ENCODE measurements at places on chromosomes 6 and 20.
A peak's percentile ranks its signal among the peaks of the same experiment; 100 is the strongest.

DNA sequence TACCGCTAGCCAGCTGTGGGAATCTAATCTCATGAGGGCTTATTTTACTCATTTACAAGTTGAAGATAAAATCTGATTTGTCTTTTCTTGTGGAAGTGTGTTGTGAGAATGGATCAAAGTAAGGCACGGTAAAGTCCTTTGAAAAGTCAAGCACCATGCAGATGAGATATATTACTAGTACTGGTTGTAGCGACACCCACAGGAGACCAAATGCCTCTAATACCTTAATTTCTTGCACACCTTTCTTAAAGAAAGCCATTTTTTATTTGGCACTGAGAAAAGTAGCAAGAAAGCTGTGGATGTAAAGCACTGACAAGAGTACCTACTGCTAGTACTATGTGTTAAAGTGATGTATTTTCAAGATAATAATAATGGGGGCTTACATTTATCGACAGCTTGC is 191.0 kb upstream of the MMS22L start:
- DNase-seq: no peak

DNA sequence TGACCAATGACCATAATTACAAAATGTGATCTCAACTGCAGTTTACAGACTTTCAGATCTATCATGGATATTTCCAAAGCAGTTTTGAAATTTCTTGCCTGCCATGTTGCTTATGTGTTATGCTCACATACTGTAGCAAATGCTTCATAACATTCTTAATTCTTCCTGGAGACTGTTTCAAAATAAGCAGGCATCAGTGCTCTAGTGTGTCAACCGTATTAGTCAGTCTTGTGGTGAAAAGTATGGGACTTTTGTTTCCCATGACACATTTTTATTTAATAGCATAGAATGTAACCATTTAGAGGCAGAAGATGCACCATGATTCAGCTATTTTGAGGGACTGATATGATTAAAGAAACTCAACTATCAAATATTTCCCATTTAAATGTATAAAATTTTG is 1.7 kb downstream of the POPDC3 start:
- no peak for DNase-seq

DNA sequence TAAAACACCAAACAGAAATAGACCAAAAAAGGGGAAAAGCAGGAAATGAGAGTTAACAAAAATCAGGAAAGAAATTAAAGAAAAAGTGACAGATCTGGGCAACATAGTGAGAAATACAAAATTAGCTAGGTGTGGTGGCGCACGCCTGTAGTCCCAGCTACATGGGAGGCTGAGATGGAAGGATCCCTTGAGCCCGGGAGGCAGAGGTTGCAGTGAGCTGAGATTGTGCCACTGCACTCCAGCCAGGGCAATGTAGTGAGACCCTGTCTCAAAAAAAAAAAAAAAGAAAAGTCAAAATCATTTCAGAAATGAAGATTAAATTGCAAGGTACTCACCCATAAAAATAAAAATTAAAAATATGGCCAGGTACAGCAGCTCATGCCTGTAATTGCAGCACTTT is 13.0 kb upstream of the GRM4 start:
- DNase-seq: peak; percentile 2

GRCh38 chr6:1283501-1283900 is 28.4 kb upstream of the FOXQ1 start:
- no peak for DNase-seq

DNA sequence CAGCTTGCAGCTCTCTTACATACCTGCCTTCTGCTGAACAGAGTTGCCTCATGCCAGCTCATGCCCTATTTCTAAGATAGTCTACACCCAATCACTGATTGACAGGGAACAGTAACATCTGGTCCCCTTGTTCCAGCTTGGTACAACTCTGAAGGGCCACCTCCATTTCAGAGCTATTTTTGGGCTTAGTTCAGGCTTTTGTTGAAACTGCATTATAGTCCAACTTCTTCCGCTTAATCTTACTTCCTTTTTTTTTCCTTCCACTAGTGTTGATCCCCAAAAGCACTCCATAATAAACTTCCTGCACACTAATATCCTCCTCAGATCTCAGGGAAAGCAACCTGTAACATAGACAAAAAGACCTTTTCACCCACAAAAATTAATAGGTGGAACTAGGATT is 65.7 kb upstream of the TNFRSF21 start:
- no peak for DNase-seq

- DNase-seq: no peak
Measured at GRCh38 chr20:36812594-36813463, 39.3 kb upstream of the DSN1 start.

DNA sequence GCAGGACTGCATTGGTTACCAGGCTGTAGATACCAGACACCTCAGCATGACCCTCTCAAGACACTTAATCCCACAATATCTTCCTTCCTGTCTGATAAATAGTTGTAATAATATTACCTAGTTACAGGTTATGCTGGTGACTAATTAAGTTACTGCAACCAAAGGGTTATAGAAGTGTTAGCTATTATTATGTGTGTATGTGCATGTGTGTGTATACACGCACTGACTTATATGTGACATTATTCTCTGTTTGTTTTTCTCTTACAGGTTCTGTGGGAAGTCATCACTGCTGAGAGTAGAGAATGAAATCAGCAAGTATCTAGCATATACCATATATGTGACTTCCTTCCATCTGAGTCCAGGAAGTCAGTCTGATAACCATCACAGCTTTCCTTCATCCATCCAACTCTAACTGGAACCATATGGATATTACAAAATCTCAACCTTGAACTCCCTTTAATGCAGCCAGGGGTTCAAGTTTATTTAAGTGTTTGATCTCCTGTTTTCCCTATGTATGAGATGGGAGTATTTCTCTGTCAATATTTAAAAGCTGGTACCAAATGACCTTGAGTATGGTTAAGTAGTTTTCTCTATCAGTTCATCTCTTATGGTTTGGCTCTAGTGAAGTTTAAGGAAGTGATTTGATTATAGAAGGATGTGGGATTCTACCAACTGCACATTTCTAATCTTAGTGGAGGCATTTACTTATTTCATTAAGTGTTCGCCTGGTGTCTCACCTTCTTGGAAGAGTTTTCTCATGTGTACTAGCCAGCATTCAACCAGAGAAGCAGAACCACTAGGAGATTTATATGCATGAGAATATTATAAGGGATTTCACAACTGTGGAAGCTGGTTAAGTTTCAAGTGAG is 313.2 kb downstream of the HIVEP2 start:
- no peak for DNase-seq

- no peak for DNase-seq
Measured at GRCh38 chr20:58073945-58074856, 154.3 kb downstream of the ANKRD60 start.

DNA sequence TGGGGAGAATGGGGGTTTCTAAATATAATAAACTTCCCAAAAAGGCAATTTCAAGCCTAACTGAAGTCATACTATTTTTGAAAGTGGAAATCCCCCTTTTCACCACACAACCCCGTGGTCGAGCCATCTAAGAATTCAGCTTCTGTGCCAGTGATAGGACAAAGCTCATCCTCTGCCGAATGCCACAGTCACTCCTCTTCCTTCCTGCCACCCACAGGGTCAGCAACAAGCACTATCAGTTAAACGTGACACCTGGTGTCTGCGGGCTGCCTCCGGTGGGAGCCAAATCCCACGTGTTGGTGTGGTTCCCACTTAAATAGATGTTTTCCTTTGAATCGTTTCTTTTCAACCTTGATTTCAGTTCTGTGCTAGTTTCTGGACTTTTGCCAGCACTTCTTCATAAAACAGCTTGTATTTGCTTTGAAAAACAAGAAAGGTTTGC is 60.7 kb downstream of the TNFAIP3 start:
- DNase-seq: no peak

- peak; percentile 75 for DNase-seq
Measured at GRCh38 chr6:75493400-75494064, at the start of gene FILIP1. FILIP1 (minus strand) TSS chr6:75493800; CDS start chr6:75414972, 78,828 bp downstream.

DNA sequence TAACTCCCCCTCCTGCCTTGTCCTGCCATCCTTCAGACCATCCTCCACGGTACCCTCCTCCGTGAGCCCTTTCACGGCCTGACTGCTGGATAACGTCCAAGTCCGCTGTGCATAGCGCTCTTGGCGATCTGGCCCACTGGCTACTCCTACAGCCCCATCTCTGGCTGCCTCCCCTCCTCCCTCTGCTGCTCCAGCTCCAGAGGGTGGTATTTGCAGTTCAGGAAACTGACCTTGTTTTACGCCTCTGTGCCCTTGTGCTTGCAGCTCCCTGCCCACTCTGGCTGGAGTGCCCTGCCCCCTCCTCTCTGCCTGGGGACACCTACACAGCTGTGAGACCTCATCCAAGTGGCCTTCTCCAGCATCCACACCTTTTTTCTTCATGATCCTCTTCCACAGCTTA is 6.5 kb upstream of the RREB1 start:
- no peak for DNase-seq

DNA sequence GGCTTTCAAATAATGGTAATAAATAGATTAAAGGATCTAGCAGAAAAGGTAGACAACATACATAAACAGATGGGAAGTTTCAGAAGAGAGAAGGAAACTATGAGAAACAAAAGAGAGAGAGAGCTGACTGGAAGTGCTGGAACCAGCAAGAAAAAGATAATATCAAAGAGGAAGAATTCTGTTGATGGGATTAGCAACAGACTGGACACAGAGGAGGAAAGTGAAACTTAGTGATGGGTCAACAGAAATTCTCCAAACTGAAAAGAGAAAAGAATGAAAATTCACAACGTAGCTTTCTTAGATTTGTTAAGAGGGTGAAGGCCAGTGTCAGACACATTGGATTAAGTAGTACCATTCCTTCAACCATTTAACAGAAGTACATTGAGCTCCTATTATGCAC is 48.3 kb upstream of the SIRPA start:
- no peak for DNase-seq

GRCh38 chr6:33716379-33716778 is 4.9 kb upstream of the UQCC2 start:
- no peak for DNase-seq

- no peak for DNase-seq
Measured at GRCh38 chr6:136757150-136757549, 35.1 kb downstream of the MAP3K5 start.

- DNase-seq: no peak
Measured at GRCh38 chr6:41189967-41190366, 11.0 kb downstream of the TREML2 start.

DNA sequence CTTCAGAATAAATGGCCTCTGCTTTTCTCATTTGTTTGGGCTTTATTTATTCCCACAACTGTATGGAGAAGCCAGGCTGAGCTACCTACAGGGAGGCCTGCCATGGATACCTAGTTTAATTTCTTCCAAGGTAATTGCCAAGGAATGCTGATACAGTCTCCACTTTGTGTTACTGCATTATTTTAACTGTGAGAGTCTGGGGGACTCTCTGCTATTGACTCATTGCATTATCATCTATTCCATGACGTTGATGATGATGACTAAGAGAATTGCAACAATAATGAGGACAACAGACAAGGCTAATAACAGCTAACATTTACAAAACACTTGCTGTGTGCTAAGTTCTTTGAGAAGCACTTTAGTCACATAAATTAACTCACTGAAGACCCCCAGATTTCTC is 88.3 kb upstream of the COL21A1 start:
- no peak for DNase-seq

GRCh38 chr6:39521958-39522357 is 199.5 kb upstream of the KCNK16 start:
- no peak for DNase-seq

GRCh38 chr6:22913612-22914011 is 344.2 kb downstream of the HDGFL1 start:
- no peak for DNase-seq

GRCh38 chr20:52105442-52106422 is 85.8 kb downstream of the ZFP64 start:
- no peak for DNase-seq

- DNase-seq: no peak
Measured at GRCh38 chr20:38545771-38546170, 35.2 kb upstream of the ADIG start.

GRCh38 chr6:127219869-127220268 is 46.8 kb upstream of the RNF146 start:
- no peak for DNase-seq

- DNase-seq: no peak
Measured at GRCh38 chr20:37479925-37480691, 40.9 kb upstream of the NNAT start.

DNA sequence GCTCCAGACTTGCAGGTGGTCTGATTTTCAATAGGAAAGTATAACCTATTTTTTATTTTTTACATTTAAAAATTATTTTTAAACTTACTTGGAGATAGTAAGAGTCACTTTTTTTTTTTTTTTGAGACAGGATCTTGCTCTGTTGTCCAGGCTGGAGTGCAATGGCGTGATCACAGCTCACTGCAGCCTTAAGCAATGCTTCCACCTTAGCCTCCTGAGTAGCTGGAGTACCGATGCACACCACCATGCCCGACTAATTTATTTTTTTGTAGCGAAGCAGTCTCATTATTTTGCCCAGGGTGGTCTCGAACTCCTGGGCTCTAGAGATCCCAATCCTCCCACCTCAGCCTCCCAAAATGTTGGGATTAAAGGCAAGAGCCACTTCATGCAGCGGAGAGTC is 84.8 kb upstream of the RALY start:
- DNase-seq: no peak

- DNase-seq: peak; percentile 57
Measured at GRCh38 chr6:14703586-14703985, 542.3 kb upstream of the JARID2 start.

- DNase-seq: no peak
Measured at GRCh38 chr6:169213814-169214520, 39.7 kb downstream of the THBS2 start.

DNA sequence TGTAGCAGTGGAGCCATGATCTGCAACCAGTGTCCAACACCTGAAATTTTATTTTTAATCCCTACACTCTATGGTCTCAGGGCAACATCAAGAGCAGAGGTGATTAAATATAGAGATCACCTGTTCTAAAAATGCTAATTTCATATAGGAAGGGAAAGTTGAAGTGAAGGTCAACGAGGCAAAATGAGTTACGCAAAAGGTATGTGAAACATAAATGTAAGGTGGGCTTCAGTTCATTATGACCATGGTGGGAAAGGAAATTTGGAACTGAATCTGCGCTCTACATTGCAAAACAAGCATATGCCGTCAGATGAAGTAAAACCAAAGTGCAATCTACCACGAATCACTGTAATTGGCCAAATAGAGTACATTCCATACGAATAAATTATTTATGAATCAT is 35.2 kb upstream of the STMND1 start:
- no peak for DNase-seq

- DNase-seq: no peak
Measured at GRCh38 chr20:57633945-57634491, 13.8 kb upstream of the ZBP1 start.

GRCh38 chr20:9829835-9830234 is 9.0 kb downstream of the PAK5 start:
- DNase-seq: no peak

GRCh38 chr6:157806856-157807215 is 16.2 kb upstream of the SNX9 start:
- no peak for DNase-seq

GRCh38 chr6:9412951-9413559 is 977.7 kb upstream of the SLC35B3 start:
- peak; percentile 84 for DNase-seq

DNA sequence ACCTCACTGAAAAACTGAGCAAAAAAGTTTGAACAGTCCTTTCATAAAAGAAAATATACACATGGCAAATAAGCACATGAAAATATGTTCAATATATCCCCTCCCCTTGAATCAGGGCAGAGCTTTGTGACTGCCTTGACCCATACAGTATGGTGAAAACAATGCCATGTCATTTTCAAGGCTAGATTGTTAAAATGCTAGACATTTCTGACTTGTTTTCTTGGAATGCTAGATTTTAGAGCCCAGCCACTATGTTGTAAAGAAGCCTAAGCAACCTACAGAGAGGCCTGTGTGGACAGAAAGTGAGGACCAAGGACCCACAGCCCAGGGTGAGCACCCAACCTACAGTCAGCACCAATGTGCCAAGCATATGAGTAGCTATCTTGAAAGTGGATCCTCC is 17.1 kb upstream of the ASF1A start:
- DNase-seq: no peak

Measured in WERI-Rb-1 (cell line).